Caco-2 (cell line): ENCODE measurements at places on chromosomes 16 and 17.

- no peak overlapping the region for H3K27ac ChIP-seq
- H3K4me1 ChIP-seq = no peaks in the 10 kb centered on the region
- no peaks in the 10 kb centered on the region for H3K27me3 ChIP-seq
These were observed 77.0 kb upstream of the CA10 start for GRCh38 chr17:52235516-52235915.

- no peak for DNase-seq
- H3K27ac ChIP-seq = no peak overlapping the region
These were observed 46.6 kb upstream of the TANC2 start for GRCh38 chr17:62919388-62919787.

DNA sequence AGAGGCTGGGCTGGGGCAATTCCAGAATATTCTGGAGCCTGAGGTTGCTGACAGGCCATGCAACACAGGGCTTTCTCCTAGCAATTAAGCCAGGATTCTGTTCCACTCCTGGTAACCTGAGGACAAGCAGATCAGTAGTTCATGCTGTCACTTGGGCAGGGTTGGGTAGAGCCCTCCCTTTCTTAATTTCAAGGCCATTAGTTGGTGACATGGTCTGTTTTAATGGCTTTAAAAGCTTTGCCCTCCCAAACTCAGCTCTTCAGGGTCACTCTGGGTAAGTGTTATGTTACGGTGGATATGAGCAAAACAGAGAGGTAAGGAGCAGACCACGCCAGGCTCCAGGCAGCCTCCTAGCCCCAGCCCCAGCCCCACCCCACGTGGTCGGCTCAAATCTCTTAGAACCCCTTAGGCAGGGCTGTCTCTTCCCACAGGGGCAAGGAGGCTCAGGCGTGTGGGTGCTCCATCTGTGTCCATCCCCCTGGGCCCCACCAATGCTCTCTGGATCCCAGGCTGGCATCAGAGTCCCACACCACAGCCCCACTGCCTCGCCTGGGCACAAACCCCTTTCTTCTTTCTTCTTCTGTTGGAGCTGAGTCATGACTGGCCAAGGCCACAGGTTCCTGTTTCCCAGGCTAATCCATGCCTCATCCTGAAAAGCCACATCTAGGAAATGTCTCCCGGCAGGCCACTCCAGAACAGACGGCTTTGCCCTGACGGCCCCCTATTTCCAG lies 27.5 kb downstream of the CEP295NL start:
- H3K4me1 ChIP-seq = no peaks in the 10 kb centered on the region
- DNase-seq = no peak
- H3K4me3 ChIP-seq = no peak overlapping the region
- H3K27ac ChIP-seq = peak overlapping the region; percentile 67

- DNase-seq = peak; percentile 85
- H3K27me3 ChIP-seq = no peaks in the 10 kb centered on the region
- H3K4me3 ChIP-seq = peak within 1 kb of the TSS; percentile 78
- peaks cover 4% of the 10 kb centered on the region; the same call in 1 of the 2 replicates for H3K36me3 ChIP-seq
These were observed at the start of gene IRF8 for GRCh38 chr16:85898521-85899442. Gene IRF8, plus strand, starts transcription at chr16:85899162. Its CDS starts 3,854 bp downstream, at chr16:85903016.

DNA sequence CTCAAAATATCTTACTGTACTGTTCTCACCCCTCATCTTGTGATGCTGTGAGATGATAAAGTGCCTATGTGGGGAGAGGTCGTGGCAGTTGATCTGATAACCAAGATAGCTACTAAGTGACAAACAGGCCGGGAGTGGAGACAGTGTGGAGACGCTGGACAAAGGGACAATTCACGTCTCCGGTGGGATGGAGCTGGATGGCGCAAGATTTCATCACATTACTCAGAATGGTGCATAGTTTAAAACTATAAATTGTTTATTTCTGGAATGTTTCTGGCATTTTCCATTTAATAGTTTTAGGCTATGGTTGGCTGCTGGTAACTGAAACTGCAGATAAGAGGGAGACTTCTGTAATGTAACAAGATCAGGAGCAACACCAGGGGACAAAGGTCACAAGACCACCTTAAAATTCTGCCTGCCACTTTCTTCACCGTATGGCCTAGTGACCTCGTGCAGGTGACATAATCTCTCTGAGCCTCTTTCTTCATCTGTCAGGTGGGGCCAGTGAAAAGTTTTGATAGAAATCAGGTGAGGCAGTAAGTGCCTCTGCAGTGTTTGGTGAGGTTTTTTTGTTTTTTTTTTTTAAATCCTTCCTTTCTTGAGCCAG lies 54.4 kb upstream of the LGALS9 start:
- H3K36me3 ChIP-seq = no peaks in the 10 kb centered on the region
- DNase-seq = peak; percentile 87
- H3K27me3 ChIP-seq = no peaks in the 10 kb centered on the region
- H3K4me3 ChIP-seq = no peak overlapping the region
- peak overlapping the region; percentile 89 for H3K27ac ChIP-seq
